ENCODE measurements at places on chromosomes 3 and 15. TPM values are rescaled to one million over a fixed set of nuclear protein-coding genes. Genes with fewer than 3 reads are reported as not detected.

The TP53BP1 gene
- total RNA-seq: 30.9 TPM

The THSD4 gene
- total RNA-seq: 0.08 TPM

The ZNF80 gene
- 0.29 TPM for total RNA-seq

The MLF1 gene
- total RNA-seq: 1.9 TPM

The DPPA4 gene
- not detected for total RNA-seq

The CLDN16 gene
- not detected for total RNA-seq

The ROPN1 gene
- not detected for total RNA-seq

The ALDH1A3 gene
- total RNA-seq: not detected

The THBS1 gene
- 3.5 TPM for total RNA-seq

The BFSP2 gene
- total RNA-seq: not detected

The ANKRD63 gene
- total RNA-seq: not detected

The IL1RAP gene
- 17.2 TPM for total RNA-seq

The CLSTN2 gene
- total RNA-seq: not detected

The GOLGA8Q gene
- total RNA-seq: not detected

The SENP8 gene
- 2.7 TPM for total RNA-seq

The C3orf49 gene
- total RNA-seq: not detected

The PLSCR5 gene
- total RNA-seq: not detected

The ANKUB1 gene
- total RNA-seq: not detected

The SLC2A2 gene
- total RNA-seq: not detected

The XXYLT1 gene
- 7.4 TPM for total RNA-seq

The LXN gene
- 11.9 TPM for total RNA-seq

The UTS2B gene
- total RNA-seq: not detected

The ITIH3 gene
- total RNA-seq: not detected

The HESX1 gene
- 0.65 TPM for total RNA-seq

The TRIM42 gene
- not detected for total RNA-seq

The PPARG gene
- total RNA-seq: 18.3 TPM

The FAM43A gene
- 7.1 TPM for total RNA-seq

The WDR53 gene
- total RNA-seq: 11.3 TPM

The FAM107A gene
- not detected for total RNA-seq

The NR1I2 gene
- total RNA-seq: 0.82 TPM

The SYNPR gene
- total RNA-seq: not detected

The CACNA1D gene
- total RNA-seq: 0.56 TPM

The CDHR4 gene
- 0.40 TPM for total RNA-seq

The CCK gene
- total RNA-seq: not detected

The KNG1 gene
- not detected for total RNA-seq

The AP3B2 gene
- total RNA-seq: 1.5 TPM

The GOLGA8J gene
- not detected for total RNA-seq

The ACTRT3 gene
- 2.0 TPM for total RNA-seq

The TIGIT gene
- 53.0 TPM for total RNA-seq

The QTRT2 gene
- 25.1 TPM for total RNA-seq

The TUSC7 gene
- total RNA-seq: not detected

The PAK6 gene
- 0.42 TPM for total RNA-seq

The SCG3 gene
- not detected for total RNA-seq

All from activated T-helper 17 cell treated with anti-CD3 and anti-CD28 coated beads, Interleukin-2, amount 50 U/mL, for 72 hours (primary cell).